ENCODE measurements at places on chromosomes 1 and 21.

DNA sequence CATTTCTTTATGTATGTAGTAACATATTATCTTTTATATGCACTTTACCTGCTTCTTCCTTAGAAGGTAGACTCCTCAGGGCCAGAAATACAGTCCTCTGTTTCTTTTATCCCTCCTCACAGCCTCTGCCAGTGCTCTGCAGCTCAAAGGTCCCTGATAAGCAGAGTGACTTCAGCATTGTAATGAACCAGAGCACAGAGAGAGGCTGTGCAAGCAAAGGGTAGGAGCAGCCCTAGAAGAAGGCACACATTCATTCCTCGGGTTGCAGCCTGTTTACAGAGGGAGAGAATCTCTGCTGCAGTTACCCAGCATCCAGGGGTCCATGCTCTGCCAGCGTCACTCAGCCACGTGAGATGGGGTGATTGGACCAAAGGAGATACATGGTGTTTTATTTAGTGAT lies 101.1 kb downstream of the RHOU start:
- DNase-seq = no peak

DNA sequence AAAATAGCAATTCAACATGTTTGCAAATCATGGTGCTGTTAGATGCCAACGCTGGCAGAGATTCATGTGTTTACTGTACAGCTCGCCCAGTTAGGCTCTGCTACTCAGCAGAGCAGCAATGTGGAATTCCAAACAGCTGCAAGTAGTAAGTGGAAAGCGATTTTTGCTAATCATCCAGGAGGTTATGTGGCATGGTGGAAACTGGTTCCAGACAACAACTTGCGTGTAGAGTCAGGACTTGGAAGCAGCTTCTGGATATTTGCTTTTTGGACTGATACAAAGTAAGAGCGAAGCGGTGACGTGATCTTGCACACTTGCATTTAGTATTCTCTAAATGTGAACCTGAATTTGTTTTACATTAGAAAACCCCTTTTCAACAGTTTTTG lies 27.1 kb upstream of the HHAT start:
- DNase-seq = no peak

DNA sequence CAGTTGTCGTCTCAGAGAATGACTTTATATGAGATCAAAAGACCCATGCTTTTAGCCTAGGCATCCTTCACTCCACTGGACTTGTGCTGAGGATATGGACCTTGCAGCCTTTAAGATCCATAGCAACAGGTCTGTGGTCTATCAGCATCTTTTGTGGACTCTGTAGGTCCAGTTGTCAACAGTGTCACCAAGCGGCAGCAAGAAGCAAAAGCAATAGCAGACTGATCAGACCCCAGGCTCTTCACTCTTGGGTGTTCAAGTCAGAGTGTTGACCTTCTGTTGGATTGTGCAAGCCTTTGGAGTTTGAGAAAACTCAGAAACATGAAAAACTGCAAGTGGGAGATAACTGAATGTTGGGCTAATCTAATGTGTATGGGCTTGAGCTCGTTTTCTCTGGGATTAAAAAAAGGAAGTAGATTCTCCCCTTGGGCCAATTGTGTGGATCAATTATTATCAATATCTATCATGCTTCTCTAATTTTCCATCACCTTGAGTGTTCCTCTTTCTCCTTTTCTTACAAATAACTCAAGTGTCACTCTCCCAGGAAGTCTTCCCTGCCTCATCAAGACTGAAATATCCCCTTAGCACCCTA lies 144.2 kb downstream of the LYPLAL1 start:
- no peak for DNase-seq

GRCh38 chr1:26287811-26288210 lies 7.9 kb downstream of the SH3BGRL3 start:
- no peak for DNase-seq

DNA sequence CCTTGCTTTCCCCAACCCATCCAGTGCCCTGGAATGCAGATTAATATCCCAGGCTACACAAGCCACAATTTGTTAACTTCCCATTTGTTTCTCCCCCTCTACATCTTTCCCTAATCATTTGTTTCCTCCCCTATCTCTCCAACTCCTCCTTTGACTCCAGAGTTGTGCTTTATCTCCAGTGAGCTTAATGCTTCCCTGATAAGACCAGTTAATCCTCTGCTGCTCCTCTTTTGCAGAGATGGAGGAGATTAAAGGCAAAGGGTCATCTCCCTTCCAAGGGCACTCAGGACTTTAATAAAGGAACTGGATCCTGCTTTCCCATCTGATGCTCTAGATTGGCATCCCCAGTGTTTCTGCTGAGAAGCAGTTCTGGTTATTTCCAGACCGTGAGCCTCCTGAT lies 7.1 kb downstream of the FAM78B start:
- DNase-seq = no peak

GRCh38 chr21:44402323-44403105 lies 49.1 kb downstream of the TRPM2 start:
- DNase-seq = no peak

DNA sequence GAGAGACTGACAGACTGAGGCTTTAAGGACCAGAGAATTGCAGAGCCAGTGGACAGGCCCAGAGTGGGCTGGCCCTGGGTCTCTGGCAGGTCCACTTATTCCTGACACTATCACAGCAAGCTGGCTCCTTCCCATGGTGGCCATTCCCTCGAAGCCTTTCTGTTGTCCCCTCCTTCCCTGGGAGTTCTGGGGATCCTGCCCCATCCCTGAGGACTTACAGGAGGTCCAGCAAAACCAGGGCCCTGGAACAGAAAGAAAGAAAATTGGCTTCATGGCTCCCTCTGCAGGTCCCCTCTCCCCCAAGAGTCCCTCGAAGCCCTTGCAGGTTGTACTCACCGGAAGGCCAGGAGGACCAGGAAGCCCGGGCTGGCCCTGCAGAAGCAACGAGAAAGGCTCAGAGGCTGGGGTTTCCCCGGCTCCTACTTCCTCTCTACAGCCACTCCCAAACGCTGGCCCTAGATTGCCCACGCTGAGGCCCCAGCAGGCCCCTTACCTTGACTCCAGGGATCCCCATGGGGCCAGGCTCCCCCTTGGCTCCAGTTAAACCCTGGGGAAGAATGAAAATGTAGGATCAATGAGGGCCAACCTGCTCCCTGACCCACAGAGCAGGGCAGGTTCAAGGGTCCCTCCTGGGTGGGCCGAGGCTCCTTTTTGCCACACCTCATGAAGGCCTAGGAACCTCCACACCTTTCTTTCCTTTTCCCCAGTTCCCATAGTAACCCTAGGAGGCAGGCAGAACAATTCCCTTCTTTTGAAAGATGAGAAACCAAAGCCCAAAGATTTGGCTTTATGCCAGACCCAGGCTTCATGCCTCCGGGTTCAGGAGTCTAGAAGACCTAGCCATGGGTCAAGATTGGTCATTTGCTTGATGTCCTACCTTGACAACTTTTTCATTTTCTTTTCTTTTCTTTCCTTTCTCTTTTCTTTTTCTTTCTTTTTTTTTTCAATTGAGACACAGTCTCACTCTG lies 4.6 kb downstream of the COL9A2 start:
- no peak for DNase-seq

GRCh38 chr1:48221657-48222056 lies 859 bp upstream of the SLC5A9 start:
- DNase-seq = no peak

GRCh38 chr1:102219463-102219862 lies 222.7 kb upstream of the OLFM3 start:
- no peak for DNase-seq

DNA sequence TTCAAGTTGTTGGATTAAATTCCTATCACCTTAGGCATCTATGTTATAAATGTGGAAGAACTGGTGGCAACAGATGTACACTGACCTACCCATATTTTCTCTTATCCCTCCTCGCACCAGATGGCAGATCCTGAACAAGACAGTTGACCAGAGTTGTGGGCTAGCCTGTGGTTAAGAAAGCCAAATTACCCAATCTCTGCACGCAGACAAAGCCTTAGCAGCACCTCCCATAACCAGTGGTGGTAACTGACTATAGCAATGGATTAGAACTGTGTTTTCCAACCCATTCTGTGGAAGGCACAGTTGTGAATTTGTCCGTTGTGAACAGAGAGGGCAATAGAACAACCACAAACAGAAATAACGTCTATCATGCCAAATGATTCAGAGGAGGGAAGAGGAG lies 20.6 kb downstream of the ABCB10 start:
- no peak for DNase-seq

DNA sequence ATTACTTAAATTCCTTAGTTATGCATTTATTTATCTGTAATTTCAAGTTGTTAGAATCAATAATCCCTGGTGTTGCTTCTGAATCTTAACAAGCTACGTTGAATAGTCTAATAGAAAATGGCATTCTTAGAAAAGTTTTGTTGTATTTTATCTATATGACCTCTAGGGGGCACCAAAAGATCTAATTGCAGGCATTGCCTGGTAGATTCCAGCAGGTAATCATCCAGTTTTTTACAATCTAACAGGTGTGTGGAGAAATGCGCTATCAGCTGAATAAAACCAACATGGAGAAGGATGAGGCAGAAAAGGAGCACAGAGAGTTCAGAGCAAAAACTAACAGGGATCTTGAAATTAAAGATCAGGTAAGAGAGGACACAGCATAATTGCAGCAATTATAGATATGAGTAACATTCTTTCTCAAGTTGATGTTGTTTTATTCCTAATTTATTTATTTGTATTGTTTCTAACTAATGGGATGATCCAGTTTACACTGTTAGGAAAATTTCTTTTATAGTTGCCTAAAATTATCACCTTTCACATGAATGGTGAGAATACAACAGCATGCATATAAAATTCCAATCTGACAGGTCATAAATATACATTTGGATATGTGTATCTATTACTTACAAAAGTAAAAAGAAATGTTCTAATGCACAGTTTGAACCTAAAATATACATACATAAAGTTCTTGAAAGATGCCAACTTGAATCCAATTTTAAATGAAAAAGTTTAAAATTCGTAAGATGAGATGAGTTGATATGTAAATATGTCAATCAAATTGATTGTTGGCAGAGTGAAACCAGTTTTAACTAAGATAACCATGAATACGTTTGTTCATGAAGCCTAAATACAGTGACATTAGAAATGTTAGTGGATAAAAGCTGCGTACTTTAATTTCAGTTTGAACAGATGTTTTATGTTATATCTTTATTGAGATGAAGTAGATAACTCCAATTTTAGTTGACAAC lies 88.4 kb downstream of the SDCCAG8 start:
- peak; percentile 21 for DNase-seq

GRCh38 chr1:54125386-54126070 lies 27.3 kb downstream of the CDCP2 start:
- DNase-seq = peak; percentile 62

- DNase-seq = no peak
These were observed 839.9 kb downstream of the LTN1 start for GRCh38 chr21:28152732-28153131.

DNA sequence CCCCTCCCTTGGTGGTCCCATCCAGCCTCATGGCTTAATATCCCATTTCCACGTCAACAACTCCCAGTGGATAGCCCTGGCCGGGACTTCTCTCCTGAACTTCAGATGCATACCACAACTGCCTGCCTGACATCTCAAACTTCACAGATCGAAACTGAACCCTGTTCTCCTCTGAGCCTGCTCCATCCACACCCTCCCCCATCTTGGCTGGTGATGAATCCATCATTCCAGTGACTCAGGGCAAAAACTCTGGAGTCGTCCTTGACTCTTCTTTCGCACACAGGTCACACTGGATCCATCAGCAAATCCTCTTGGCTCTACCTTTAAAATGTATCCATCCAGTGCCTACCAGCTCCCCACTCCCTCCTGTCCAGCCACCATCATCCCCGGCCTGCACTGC lies 3.9 kb downstream of the TAS1R2 start:
- no peak for DNase-seq

All from hepatic stellate cell (primary cell).